ENCODE measurements at places on chromosomes 1 and 21. TPM values are rescaled to one million over a fixed set of nuclear protein-coding genes. Genes with fewer than 3 reads are reported as not detected.

CR1L gene
- not detected for total RNA-seq

GBP7 gene
- total RNA-seq, result not detected

AIDA gene
- 29.2 TPM for total RNA-seq

ETV3 gene
- total RNA-seq, result 40.7 TPM

CACHD1 gene
- total RNA-seq, result 2.8 TPM

FCRL4 gene
- total RNA-seq, result 0.04 TPM

A3GALT2 gene
- total RNA-seq, result not detected

HSD11B1 gene
- 0.36 TPM for total RNA-seq

GRCh38 chr1:212106286-212106792 is 70.8 kb downstream of the DTL start:
- ATAC-seq, result no peak

- ATAC-seq, result no peak
Measured at GRCh38 chr1:61642475-61643232, 82.3 kb downstream of the TM2D1 start.

DNA sequence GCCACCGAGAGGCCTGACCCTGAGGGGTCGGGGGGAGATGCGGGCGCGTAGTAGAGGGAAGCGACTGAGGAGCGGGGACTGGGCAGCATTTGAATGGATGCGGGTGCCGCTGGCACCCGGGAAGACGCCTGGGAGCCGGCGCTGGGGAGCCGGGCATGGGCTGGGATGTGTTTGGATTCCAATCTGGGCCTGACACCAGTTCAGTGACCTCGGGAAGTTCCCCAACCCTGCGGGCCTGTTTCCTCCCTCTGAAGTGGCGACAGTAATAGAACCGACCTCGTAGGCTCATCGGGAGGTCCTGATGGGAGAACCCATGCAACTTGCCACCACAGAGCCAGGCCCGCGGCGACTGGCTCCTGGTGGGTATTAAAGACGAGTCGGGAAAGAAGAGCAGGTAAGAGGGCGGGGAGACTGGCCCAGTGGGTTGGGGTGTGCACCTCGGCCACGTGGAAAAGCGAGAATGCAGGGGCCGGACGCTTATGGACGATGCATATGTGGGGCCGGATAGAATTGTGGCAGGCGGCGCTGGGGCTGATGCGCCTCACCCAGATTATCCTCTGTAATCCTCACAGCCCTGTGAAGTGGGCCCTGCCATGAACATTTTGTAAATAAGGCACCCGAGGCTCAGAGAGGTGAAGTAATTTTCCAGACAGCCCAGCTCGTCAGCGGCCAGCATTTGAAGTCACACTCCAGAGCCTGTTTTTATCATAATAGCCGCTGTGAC is 105.8 kb downstream of the SLC16A1 start:
- ATAC-seq, result no peak

GRCh38 chr1:225815526-225816178 is 5.7 kb downstream of the EPHX1 start:
- no peak for ATAC-seq

GRCh38 chr21:20800106-20800505 is 198.1 kb upstream of the NCAM2 start:
- no peak for ATAC-seq

GRCh38 chr21:32813265-32813903 is 41.8 kb upstream of the PAXBP1 start:
- ATAC-seq, result no peak

DNA sequence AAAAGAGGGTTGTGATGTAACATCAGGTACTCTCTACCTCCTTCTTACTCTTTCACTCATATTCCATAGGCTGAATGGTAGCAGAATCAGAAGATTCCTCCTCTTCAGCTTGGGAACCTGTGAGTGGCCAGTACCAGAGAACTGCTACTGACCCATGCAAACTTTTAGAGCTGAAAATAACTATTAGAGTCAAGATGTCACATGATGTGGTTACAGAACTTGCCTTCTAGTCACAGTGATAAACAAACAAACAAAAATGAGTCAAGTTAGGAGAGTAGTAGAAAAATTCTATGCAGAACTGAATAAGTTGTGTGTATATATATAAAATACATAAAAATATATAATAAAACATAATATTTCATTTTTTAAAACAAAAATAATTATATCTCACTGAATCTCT is 47.6 kb upstream of the RGS1 start:
- no peak for ATAC-seq

DNA sequence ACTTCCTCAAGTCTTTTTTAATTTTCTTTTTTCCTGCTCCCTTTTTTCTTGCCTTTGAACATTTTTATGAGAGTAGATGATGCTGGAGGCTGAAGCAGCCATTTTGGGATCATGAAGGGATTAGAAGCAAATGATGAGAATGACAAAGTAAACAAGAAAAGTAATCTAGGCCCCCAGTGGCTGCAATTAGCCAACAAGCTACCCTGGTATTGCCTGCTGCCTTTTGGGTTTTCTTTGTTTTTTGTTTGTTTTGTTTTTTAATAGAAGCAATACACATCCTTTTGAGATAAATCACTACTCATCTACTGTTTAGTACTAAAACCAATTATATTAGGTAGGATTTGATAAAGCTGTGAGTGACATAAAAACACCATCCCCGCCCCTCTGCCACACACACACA is 280.7 kb upstream of the ADGRL2 start:
- no peak for ATAC-seq

- no peak for ATAC-seq
Measured at GRCh38 chr21:45386728-45387371, 18.1 kb upstream of the COL18A1 start.

GRCh38 chr21:36990508-36991205 is 15.8 kb upstream of the RIPPLY3 start:
- no peak for ATAC-seq

DNA sequence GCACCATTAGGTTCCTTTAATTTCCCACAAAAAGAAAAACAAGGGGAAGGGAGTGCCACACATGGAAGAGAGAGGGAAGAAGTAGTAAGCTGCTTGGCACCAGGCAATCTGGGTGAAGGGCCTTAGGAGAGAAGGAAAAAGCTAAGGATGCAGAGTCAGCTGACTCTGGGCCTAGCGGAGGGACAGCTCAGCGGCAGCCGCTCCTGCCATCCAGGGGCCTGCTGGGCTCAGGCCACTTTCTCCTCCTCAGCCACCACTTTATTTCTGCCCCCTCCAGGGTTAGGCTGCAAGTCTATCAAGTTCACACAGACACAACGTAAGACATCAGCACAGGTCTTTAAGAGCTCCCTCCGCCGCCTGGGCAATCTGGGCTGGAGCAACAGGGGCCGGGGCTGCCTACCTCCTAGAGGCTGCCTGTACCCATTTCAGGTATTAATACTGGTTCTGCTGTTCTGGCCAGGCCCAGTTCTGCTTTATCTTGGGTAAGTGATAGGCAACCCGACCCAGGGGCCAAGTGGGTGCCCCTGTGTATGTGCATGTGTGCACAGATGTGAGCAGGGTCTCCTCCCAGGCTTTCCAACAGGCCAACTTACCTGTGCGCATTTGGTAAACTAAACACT is 53.6 kb downstream of the SLC45A1 start:
- ATAC-seq, result no peak

DNA sequence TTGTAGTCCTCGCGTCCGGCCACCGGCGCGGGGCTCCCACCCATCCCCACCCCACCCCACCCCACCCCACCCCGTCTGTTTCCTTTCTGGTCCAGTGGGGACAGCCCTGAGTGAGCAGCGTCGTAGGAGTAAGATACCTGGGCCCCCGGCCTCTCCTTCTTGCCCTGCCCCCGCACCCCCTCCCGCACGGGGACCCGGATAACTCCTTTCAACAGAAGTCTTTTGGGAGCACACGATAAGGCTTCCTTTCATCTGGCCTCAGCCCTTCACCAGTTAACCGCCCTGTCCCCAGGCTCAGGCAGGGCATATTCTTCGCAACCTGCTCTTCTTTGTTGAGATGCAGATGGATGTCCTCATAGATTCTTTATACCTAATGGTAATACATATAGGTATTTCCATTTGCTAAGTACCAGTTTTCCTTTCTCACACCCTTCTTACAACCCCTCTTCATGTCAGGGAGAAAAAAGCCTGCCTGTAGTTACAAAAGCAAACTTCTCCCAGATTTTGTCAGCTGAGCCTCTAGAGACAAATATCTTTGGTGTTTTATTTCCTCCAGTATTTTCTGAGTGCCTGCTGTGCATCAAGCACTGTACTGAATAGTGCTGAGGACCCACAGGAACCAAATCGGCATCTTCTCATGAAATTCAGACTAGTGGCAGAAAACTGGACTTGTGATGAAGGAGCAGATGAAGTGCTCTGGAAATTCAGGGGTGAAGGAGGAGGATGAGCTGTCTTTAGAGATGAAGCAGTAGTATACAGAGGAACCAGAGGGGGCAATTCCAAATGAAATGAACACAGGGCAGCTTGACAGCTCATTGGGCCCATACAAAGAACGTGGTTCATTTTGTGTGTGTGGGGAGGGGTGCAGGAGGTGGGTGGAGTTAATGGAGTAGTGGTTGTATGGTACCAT is 33.6 kb downstream of the SLC2A1 start:
- ATAC-seq, result peak; percentile 46

GRCh38 chr1:235503403-235504121 is 690 bp downstream of the B3GALNT2 start:
- ATAC-seq, result peak; percentile 2

- no peak for ATAC-seq
Measured at GRCh38 chr1:10529091-10529490, 54.3 kb downstream of the PEX14 start.

DNA sequence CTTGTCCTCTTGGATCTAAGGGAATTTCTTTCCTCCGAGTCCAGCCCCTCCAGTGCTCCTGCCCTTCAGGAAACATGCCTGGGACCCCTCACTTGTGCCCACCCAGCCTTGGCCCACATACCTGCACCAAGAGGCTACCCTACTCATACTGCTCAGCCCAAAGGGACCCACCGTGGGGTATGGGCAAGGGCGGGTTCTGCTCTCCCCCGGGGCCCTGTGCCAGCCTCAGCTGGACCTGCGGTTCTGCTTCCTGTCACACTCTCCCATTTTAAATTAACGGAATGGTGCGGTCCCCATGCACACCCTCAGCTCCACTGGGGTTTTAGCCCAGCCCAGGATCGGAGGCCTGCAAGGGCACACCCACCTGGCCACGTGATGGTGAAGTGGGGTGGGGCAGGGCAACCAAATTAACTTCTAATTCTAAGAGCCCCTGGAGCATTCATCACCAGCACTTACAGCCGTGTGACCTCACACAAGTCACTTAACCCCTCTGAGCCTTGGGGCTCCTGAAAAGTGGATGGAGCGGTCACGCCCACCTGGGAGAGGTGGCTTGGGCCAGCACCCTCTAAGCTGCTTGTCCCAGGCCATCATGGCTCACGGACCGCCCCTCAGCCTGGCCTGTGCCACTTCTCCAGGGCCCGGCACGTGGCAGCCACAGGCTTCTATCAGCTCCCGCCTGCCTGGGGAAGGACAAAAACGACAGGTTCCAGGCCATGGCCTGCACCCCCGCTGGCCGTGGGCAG is 28.3 kb downstream of the TP73 start:
- ATAC-seq, result peak; percentile 5

GRCh38 chr1:223137455-223138085 is 5.5 kb downstream of the TLR5 start:
- ATAC-seq, result peak; percentile 37

- no peak for ATAC-seq
Measured at GRCh38 chr1:26477446-26478152, 5.4 kb downstream of the HMGN2 start.

GRCh38 chr1:9016455-9016854 is 9.8 kb downstream of the SLC2A7 start:
- no peak for ATAC-seq

GRCh38 chr1:202966006-202966898 is 805 bp downstream of the CYB5R1 start:
- peak; percentile 5 for ATAC-seq

DNA sequence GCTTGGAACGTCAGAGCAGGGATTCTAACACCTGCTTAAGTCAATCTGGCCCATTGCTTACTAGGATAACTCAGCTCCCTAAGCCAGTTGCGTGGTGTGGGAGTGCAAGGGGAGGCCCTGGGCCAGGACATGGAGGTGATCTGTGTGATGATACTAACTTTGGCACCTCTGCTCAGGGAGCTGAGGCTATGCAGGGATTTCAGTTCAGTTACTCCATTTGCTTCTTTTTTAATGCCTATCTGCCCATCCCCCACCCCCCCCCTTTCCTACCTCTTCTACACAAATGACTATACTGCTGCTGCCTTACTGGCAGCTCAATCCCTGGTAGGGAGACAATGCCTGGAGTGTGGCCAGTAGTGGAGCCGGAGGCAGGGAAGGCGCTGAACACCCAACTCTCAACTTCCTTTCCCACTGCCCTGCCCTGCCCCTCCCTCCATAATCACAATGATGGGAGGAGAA is 19.5 kb downstream of the INKA2 start:
- peak; percentile 69 for ATAC-seq

DNA sequence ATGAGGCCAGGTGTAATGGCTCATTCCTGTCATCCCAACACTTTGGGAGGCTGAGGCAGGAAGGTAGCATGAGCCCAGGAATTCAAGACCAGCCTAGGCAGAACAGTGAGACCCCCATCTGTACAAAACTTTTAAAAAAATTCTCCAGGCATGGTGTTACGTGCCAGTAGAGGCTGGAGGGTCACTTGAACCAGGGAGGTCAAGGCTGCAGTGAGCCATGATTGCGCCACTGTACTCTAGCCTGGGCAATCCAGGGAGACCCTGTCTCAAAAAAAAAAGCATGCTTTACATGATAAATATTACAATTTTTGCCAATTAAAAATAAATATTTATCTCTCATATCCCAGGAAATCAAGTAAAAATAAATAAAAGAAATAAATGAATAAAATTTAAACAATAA is 17.6 kb upstream of the VPS45 start:
- no peak for ATAC-seq

DNA sequence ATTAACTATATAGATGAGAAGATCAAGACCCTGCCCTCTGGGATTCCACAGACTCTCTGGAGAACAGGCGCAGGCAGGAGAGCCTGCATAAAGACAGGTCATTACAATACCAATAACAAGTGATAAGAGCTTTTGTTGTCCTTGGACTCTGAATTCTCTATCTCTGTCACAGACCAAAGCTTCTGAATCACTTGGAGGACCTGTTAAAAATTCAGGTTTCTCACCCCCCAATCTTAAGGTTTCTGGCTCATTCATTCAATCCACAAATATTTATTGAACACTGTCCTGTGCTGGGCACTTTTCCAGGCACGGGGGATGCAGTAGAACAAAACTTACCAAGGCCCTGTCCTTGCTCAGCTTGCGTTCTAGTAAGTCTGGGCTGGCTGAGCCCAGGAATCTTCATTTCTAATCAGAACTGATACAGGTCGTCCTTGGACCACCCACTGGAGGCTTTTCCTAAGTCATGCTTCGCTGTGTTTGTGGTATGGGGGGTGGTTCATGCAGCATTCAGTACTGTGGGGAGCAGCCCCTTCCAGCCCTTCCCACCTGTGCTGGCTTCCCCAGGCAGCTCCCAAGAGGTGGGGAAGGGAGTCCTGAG is 1.4 kb downstream of the EFNA4 start:
- no peak for ATAC-seq

- ATAC-seq, result peak; percentile 95
Measured at GRCh38 chr1:99756598-99756997, 9.8 kb downstream of the FRRS1 start.
